ENCODE measurements at places on chromosomes 16 and 17. TPM values are rescaled to one million over a fixed set of nuclear protein-coding genes. Genes with fewer than 3 reads are reported as not detected.

CACNG1 gene
- not detected for total RNA-seq

ODAD4 gene
- total RNA-seq: 0.95 TPM

IL21R gene
- total RNA-seq: 26.5 TPM

CLEC18A gene
- 2.4 TPM for total RNA-seq

MT1H gene
- not detected for total RNA-seq

SETD1A gene
- 32.9 TPM for total RNA-seq
